Astrocyte of the hippocampus (primary cell): ENCODE measurements at places on chromosomes 11 and 22.

GRCh38 chr22:49929211-49929979, 11.0 kb downstream of the CRELD2 start:
- DNase-seq, result peak; percentile 73

- DNase-seq, result peak; percentile 70
These were observed 24.1 kb upstream of the CDC42EP2 start for GRCh38 chr11:65290448-65291165.

DNA sequence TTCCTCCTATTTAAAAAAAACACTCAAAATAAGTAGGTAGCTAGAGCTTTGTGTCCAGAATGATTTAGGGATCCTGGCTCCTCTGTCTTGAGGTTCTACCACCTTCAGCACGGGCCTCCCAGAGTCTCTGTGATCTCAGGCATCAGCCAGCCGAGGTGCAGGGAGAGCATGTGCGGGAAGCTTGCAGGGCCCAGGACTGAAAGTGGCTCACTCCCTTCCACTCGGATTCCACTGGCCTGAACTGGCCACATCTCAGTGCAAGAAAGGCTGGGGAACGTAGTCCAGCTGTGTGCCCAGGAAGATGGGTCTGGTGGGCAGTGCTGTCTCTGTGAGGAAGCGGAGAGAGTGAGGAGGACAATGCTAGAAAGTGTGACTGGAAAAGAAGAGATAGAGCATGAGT, 68.3 kb upstream of the MYOD1 start:
- no peak for DNase-seq

- no peak for DNase-seq
These were observed 71.0 kb downstream of the PARVA start for GRCh38 chr11:12448131-12448939.

GRCh38 chr11:94948070-94948617, 25.2 kb downstream of the CWC15 start:
- peak; percentile 85 for DNase-seq

DNA sequence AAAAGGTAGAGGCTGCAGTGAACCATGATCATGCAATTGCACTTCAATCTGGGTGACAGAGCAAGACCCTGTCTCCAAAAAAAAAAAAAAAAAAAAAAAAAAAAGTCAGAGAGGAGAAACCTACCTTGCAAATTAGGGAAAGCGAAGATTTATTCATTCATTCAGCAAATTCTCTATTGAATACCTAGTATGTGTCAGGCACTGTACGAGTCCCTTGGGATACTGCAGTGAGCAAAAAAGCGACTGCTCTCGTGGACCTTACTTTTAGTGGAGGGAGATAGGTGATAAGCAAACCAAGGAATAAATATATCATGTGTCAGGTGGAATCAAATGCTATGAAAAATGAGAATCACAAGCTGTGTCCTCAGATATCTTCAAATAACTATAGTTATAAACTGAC, 101.3 kb downstream of the STIM1 start:
- DNase-seq, result no peak

- DNase-seq, result no peak
These were observed 155.7 kb downstream of the SNX19 start for GRCh38 chr11:130760515-130761125.

- no peak for DNase-seq
These were observed 57.7 kb upstream of the EMID1 start for GRCh38 chr22:29148036-29148435.

GRCh38 chr11:2921261-2921660, 8.0 kb downstream of the PHLDA2 start:
- DNase-seq, result no peak

- DNase-seq, result no peak
These were observed 2.4 kb downstream of the RASSF10 start for GRCh38 chr11:13011466-13012055.

GRCh38 chr11:67120456-67120855, 1.4 kb downstream of the KDM2A start:
- DNase-seq, result no peak
